ENCODE measurements at places on chromosomes 5 and 9. TPM values are rescaled to one million over a fixed set of nuclear protein-coding genes. Genes with fewer than 3 reads are reported as not detected.

DNA sequence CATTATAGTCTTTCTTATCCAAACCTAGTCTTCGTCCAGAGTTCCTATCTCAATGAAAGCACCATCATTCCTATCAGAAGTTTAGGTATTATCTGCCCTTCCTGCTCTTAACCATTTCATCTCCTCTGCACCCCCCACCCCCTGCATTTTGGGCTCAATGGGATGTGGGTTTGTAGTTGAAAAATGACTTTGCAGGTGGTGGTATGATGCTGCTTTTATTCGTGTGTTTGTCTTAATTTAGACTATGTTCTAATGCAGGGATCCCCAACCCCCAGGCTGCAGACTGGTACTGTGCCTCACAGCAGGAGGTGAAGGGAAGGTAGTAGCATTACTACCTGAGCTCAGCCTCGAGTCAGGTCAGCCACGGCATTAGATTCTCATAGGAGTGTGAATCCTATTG lies 49.4 kb upstream of the ZNF608 start:
- DNase-seq = no peak

DNA sequence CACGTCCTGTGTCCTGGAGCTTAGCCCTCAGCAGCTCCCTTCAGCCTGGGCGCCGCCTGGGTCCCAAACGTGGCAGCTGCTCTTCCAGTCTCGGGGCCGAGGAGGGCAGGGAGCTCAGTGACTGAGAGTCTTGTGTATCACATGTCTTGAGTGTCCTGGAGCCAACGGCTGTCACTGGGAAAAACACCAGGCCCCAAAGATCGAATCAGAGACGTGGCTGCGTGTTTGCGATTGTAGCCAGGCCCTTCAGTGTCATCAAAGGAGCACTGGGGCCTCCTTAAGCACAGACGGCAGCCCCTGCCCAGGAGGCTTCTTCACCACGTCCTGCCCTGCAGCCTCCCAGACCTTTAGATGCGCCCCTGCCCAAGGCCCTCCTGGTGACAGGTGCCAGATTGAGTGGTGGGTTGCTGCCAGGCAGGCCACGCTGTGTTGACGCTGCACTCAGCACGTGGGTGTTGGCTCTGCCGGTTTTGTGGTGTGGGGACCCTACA lies 5.7 kb upstream of the EXOC3 start:
- no peak for DNase-seq

DNA sequence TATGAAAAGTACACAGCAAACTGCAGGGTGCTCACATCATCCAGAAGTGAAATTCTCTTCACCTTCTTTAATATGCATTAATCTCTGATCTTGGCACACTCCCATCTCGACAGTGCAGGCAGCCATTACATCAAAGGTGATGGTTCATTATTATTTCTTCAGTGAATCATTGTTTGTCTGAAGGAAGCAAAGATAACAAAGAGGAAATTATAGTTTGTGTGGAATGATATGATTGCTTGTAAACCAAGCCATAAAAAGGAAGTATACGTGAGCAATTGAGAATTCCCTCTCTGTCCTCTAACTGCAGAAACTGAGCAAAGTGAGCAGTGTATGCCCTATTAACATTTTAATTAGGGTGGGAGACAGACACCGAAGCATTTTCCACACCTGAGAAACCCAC lies 171.6 kb upstream of the PPP1R2B start:
- DNase-seq = no peak

The PCDHA4 gene
- total RNA-seq = 0.43 TPM

The LCN9 gene
- total RNA-seq = not detected

The ESM1 gene
- total RNA-seq = not detected

- DNase-seq = no peak
Measured at GRCh38 chr9:108109927-108110690, 620.5 kb upstream of the KLF4 start.

DNA sequence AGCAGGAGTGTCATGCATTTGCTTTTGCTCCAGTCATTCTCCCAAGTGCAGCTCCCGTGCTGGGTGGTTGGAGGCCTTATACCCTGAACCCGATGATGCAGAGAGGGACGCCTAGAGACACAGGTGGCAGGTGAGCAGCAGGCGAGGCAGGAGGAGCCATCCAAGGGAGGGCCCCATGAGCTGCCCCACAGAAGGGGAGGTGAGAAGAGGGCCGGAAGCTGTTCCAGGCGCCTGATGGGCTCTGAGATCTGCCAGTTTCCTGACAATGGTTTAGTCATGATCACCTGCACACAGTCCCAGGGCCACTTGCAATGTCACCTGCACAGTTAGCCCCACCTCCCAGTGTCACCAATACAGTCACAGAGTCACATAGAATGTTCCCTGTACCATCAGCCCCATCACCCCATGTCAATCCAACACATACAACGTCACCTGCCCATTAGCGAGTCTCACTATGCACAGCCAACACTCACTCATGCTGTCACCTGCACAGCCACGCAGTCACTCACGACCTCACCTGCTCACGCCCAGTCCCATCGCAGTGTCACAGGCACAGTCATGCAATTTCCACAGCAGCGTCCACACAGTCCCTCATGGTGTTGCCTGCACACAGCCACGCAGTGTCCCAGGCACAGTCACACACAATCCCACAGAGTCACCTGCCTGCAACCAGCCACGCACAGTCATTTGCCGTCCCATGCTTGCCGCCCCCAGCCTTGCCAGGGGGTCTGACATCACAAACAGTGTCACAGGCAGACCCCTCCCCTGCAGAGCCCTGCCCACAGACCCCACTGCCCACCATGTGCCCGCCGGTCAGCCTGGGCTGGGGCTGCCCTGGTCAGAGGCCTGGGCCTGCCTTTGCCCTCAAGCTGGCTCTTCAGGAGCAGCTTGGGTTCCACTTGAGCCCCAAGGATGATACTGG lies 113.4 kb downstream of the LHX2 start:
- DNase-seq = no peak

GRCh38 chr5:111810112-111810511 lies 53.1 kb upstream of the NREP start:
- no peak for DNase-seq

GRCh38 chr5:9898319-9898718 lies 268.2 kb upstream of the TAS2R1 start:
- no peak for DNase-seq

GRCh38 chr9:96148634-96149532 lies 153.1 kb downstream of the HSD17B3 start:
- no peak for DNase-seq

DNA sequence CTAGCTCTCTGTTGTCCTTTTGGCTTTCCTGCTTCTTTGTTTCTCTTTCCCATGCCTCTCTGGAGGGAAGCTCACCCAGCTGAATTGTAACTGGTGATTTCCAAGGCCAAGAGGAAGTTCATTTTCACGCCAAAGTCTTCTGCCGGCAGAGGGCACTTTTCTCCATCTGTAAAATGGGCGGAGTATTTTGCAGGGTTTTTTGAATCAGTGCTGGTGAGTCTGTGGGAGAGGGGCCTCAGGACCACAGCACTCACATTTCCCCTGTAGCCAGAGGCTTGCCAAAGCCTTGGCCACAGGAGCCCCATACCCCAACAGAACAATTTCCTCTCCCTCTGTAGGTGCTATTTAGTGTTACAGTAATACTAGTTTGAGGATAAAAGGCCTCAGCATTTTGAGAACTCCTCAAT lies 42.3 kb upstream of the MATR3 start:
- DNase-seq = no peak

GRCh38 chr9:27436234-27436633 lies 87.9 kb upstream of the IFNK start:
- DNase-seq = no peak

DNA sequence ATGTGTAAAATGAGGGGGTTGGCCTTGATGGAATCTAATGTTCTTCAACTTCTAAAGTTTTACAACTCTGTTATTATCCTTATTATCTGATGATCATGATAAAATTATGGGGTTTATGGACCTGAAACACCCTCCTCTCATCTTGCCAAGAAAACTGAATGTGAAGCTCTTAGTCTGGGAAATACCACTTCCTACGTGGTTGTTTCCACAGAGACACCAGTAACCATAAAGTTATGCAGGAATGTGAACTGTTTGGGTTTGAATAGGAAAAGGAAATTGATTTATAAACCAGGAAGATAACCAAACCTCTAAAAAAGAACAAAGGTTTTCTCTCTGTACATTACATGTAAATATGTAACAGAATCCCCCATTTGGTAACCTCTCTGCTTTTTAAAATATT lies 28.3 kb upstream of the RAI14 start:
- DNase-seq = no peak

DNA sequence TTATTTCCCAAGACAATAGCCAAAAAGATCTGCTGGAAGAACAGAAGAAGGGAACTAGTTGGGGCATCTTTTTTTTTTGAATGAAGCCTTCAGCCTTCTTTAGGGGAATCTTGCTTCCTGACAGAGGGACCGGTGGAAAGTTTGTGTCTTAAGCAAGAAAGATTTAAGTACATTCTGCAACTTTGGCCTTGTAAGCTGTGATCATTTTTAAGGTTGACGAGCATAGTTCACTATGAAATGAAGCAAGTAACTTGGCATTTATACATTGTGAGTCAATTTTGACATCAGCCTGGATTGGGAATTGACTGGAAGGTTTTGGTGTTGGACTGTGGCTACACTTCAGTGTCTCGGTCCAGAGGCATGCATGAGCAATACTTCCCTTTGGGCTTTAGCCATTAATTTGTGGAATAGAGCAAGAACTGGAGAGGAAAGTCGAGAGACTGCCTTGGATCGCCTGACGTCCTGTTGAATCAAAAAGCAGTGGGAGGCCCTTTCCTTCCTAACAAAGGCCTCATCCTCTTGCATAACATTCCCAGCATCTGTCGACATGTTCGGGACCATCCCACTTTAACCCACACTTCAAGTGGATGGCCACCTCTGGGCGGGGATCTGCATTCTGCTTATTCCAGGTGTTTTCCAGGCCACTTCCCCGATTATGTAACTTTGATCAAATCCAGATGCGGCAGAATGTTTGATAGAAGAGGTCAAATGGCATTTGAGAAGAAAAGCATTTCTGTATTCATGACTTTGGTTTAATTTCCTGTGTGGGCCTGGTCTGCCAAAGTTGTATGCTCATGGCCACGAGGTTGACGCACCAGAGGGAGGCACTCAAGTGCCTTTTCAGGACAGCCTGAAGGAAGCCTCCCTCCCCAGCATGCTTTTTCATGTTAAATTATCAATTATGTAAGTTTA lies 12.5 kb downstream of the ABL1 start:
- DNase-seq = peak; percentile 95

Measured in right atrium auricular region (tissue), 2 donors.